ENCODE measurements at places on chromosomes 5 and 9.

DNA sequence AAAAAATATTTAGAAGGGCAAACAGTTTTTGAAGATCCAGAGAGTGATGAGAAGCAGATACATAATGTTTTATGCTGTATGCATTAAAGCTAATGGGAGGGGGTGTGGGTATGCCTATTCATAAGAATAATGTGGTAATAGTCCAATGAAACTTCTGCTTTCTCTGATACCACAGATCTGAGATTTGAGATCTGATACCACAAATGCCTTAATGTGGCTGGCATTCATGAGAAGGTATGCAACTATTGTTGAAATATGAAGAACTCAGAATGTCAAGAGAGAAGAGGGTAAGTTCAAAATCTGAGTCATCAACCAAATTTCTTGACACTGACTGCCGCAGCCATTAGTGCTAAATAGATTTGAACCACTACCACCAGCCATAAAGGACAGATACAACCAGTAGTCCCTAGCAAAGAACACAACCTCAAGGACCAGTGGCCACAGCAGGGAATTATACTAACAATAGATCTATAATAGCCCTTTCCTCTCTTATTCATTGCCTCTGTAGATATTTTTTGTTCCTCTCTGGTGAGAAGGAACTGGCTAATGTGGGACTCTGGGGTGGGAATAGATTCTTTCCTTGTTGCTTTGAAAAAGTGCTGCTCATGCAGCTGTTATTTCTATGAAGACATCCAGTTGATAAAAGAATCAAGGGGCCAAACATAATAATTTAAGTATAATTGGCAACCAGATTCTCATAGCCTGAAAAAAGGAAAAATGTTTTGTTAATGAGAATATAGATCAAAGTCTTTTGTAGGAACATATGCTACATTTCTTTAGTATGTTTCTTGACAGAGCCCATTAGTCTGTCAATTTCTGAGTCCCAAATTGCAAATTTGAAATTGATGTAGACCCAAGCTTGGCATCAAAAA, 256.5 kb upstream of the ZNF608 start:
- DNase-seq, result no peak

- DNase-seq, result no peak
These were observed 4.0 kb downstream of the MAPK9 start for GRCh38 chr5:180287868-180288267.

DNA sequence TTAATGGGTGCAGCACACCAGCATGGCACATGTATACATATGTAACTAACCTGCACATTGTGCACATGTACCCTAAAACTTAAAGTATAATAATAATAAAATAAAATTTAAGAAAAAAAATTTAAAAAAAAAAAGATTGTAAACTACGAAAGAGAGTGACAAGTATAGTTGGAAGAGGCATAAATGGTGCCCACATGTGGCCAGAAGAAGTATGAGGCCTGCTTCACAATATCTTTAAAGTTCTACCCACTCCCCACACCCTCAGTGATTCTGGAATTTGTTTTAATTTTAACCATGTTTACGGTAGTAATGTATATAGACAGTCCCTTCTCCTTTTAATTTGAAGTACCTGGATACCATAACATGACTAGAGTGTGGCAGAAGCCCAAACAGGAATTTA, 172.7 kb downstream of the CHSY3 start:
- no peak for DNase-seq

DNA sequence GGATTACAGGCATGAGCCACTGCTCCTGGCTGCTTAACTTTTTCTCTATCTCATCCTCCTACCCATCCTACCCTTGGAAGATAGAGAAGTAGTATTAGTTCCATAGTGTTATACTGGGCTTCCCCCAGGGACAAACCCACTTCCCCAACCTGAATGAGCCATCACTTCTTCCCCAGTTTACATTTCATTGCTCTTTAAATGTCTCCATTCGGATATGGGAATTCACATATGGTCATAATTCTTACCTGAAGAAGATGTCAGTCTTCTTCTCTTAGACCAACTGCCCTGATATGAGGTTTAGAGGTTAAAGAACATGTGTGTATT, 1.9 kb downstream of the CD274 start:
- DNase-seq, result no peak

- DNase-seq, result no peak
These were observed 912.9 kb upstream of the SEMA6A start for GRCh38 chr5:117487556-117487955.

DNA sequence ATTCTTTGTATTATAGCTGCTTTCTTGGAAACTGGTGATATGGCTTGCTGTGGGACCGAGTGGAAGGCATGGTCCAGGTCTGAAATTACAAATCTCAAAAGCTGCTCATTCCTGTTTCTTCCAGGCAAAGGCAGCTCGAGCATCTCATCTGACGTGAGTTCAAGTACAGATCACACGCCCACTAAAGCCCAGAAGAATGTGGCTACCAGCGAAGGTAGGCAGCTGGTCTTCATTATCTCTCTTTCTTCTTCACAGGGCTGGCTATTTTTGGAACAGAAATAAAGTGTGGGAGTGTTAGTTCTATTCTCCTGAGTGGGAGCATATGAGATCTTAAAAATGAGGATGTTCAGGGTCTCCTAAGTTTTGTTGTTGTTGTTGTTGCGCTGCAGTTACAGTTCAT, 115.9 kb downstream of the FBXL7 start:
- no peak for DNase-seq

- no peak for DNase-seq
These were observed 132.5 kb downstream of the SEMA6A start for GRCh38 chr5:116442095-116442534.

GRCh38 chr9:123343443-123344191, 12.4 kb upstream of the CRB2 start:
- no peak for DNase-seq

DNA sequence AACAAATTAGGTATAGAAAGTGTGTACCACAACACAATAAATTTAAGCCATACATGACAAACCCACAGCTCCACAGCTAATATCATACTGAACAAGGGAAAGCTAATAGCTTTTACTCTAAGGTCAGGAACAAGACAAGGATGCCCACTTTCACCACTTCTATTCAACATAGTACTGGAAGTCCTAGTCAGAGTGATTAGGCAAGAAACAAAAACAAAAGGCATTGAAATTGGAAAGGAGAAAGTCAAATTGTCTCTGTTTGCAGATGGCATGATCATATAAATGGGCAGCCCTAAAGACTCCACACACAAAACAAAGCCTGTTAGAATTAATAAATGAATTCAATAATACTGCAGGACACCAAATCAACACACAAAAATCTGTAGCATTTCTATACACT, 548.8 kb downstream of the CTNND2 start:
- DNase-seq, result no peak

GRCh38 chr5:139760066-139761056, 35.2 kb upstream of the PSD2 start:
- DNase-seq, result no peak

DNA sequence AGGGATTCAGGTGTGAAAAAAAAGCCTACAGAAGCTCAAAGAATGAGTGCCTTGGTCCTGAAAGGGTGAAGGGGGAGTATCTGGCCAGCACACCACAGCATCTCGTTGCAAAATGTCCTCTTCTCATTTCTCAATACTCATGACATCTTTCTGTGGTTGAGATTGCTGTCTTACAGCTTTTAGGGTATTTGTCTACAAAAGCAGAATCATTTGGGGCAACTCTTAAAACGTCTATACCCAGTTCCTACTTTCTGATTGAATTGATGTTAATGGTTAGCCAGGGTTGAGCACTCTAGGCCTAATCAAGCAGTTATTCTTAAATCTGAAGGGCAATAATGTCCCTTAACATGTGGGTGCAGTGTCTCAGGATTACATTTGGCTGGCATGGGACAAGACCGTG, 21.2 kb upstream of the PCSK5 start:
- DNase-seq, result no peak

DNA sequence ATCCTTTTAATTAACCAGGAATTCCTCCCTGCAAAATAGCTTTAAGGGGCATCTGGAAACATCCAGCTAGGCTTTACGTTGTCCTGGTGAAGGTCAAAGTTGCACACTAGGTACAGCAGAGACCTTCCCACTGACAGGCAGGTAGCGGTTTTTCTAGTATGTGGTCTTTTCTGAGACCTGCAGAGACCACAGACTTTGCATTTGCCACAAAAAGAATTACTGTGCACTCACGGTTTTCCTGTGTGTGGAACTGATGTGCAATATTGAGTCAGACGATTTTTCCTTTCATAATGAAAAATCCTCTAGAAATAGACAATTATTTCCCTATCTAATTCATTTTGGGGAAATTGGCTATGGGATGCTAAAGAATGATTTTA, 417.0 kb upstream of the ADAMTSL1 start:
- DNase-seq, result no peak

DNA sequence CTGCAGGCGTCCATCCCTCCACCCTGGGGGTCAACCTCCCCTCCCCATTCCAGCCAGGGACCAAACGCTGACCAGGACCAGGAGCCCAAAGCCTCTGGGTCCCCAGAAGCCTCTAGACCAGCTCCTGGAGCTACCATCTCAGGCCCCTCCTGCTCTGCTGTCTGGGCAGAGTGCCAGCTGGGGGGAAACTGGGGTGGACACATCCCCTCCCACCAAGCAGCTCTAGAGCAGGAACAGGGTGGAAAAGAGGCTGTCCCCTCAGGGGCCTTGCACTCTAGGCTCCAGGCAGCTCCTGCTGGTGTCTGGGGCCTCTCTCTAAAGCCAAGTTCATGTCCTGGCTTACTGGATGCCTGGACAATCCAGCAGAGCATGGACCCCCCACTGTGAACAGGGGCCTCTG, 4.4 kb downstream of the SSNA1 start:
- DNase-seq, result no peak
